Activated CD4-positive, alpha-beta T cell treated with anti-CD3 and anti-CD28 coated beads, Interleukin-2, amount 50 U/mL, for 24 hours (primary cell): ENCODE measurements at places on chromosomes 12 and 14.
A peak's percentile ranks its signal among the peaks of the same experiment; 100 is the strongest.

DNA sequence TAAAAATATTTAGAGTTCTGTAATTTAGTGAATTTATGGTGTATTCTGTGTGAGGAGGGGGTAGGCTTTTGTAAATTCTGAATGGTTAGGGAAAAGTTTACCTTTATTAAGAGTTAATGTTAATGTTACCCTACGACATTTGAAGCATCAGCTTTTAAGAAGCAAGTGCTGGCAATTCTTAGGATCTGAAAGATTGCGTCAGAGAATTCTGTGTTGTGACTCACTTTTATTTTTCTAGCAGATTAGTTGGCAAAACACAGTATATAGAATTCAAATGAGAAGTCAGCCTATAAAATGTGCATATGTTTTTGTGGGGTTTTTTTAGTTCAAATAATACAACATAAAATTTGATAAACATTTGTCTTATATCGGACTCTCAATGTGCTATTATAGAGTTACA lies 97.6 kb downstream of the RAD52 start:
- DNase-seq = no peak

DNA sequence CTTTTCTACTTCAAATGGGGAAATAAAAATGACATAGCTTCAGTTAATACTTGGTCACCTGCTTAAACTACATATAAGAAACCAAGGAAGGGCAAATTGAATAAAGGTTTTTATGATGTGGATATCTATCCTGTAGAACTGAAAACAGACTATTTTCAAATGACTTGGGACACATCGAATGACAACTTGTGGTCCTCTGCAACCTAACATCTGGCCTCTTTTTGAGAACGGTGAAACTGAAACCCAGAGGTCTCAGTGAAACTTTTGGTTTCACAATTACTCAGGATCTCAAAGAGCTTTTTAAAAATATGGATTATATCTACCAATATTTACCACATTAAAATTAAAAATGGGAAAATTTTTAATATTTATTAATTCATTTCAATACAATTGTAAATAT lies 65.2 kb downstream of the PPP2R5E start:
- no peak for DNase-seq

- no peak for DNase-seq
These were observed 45.0 kb upstream of the GSG1 start for GRCh38 chr12:13148485-13148847.

DNA sequence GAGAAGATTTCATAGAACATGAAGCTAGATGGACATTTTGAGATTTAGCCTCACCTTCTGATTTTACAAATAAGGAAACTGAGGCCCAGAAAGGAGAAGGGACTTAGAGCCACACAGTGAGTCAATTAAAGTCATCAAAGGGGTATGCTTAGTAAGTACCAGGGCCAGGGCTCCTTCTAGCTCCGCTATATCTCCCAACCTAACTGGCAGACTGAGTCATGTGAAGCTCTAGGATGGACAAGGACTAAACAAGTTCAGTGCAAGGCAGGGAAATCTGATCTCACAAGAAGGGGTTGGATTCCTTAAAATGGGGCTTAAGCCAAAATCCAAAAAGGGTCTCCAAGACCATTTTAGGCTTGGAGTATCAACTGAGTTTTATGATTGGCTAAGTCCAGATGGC lies 215.8 kb downstream of the PHLDA1 start:
- no peak for DNase-seq

DNA sequence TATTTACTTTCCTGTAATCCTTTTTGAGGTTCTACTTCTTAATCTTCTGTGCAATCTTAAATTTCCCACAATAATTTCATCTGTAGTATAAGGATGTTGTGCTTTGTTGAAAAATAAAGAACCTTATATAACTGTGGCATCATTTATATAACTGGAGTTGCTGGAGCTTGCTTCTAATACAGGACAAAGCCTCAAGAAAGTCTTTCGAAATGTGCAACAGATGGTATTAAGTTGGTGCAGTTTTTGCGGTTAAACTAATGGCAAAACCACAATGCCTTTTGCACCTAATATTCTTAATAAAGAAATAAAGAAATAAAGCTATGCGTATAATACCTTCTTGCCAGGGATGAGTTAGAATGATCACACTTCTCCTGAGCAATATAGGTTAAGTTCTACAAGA lies 180.0 kb downstream of the KITLG start:
- DNase-seq = no peak

- DNase-seq = no peak
These were observed 96.0 kb downstream of the CNTN1 start for GRCh38 chr12:40788276-40788675.

DNA sequence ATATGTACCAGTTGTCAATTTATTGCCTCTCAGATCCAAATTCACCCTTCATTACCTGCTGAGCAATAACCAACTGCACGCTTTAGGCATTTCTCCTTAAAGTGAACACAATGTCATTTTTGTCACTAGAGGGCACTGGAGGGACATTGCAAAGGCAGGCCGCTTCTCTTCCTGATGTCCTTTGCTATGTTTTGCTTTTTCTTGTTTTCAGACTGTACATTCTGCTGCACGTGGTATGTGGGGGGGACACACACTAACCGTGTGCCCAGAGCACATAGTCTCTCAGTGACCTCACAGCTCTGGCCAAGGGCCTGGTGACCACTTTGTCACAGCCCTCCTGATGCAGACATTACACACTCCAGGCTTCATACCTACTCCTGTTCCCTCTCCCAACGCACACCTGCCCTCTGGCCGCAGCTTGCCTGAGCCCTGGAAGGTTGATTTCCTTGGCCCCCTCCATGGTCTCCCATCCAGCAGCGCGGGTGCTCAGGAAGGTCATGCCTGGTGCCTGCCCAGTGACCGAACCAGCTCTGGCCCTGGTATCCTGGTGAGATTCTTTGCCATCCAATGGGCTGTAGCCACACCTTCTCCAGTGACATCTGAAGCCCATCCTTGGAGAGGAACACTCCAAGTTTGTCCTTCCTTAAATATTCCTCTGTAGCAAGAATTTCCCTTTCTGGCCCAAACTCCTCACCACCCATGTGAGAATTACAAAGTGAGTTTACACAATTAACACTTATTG lies 39.9 kb downstream of the MYO1H start:
- no peak for DNase-seq

- no peak for DNase-seq
These were observed 62.1 kb downstream of the TNFAIP2 start for GRCh38 chr14:103185051-103186029.

DNA sequence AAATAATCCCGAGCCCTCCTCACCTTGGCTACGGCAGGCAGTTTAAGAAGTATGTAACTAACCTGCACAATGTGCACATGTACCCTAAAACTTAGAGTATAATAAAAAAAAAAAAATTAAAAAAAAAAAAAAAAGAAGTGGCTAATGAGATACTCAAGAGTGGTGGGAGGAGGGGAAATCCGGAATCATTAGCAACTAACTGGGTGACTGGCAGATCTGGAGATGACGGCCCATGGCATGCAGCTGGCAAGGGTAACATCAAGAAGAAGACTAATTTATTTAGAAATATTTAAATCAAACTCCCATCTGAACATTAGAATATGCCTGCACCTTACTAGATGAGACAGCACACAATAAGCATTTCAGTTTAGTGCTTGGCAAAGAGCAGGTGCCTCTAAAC lies 52.3 kb upstream of the TMCC3 start:
- DNase-seq = no peak

GRCh38 chr12:118035190-118036041 lies 18.9 kb downstream of the RFC5 start:
- no peak for DNase-seq

DNA sequence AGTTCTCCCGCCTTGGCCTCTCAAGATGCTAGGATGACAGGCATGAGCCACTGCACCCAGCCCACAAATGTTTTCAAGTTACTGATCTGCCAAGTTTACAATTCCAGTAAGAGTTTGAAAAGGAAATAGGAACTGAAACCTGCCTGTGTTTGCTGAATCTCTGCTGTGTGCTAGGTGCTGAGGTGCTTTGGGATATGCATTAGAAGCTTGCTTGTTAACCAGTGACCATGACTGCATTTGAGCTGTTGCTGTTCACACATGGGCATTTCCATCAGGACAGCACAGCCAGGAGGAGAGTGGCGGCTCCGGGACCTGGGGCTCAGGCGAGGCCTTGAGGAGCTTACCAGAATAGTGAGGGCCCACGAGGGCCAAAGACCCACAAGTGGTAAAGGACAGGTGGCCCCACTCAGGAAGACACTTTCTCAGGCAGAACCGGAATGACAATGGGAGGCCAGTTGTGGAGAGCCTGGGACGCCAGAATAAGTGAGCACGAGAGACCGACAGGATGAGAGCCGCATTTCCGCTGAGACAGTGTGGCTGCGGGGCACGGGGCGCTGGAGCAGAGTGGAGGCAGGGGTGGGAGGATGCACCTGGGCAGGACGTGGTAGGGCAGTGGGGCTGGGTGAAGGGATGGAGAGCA lies 54.5 kb upstream of the MMP17 start:
- DNase-seq = no peak

- no peak for DNase-seq
These were observed 7.9 kb upstream of the PPM1A start for GRCh38 chr14:60241091-60241490.

DNA sequence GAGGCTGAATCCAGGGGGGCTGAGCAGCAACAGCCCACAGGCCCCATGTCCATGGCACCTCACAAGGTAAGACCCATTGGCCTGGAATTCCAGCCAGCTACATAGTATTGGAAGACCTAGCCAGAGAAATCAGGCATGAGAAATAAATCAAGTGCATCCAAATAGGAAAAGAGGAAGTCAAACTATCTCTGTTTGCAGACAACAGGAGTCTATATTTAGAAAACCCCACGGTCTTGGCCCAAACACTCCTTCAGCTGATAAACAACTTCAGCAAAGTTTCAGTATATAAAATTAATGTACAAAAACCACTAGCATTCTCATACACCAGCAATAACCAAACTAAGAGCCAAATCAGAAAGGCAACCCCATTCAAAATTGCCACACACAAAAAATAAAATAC lies 16.9 kb downstream of the PDE6H start:
- DNase-seq = no peak

- DNase-seq = no peak
These were observed 125.1 kb upstream of the GRIP1 start for GRCh38 chr12:66803930-66804329.

GRCh38 chr12:64826234-64826633 lies 1.8 kb downstream of the TBC1D30 start:
- peak; percentile 16 for DNase-seq

DNA sequence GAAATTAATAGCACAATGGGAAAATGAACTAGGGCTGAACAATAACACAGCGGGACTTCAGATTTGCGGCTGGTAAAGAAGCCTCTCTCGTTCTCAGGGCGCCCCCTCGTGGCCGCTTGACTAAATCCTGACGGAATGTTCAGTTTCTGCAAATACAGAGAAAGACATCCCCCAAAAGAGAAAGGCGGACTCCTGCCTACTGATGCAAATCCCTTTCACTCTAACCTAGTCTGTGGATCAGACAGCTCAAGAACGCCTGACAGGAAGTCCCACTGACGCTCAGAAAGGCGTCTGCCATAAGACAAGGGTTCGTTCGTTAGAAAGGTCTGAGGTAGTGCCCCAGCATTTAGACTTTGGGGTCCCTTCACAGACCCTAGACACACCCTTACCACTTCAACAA lies 2.5 kb downstream of the NUAK1 start:
- DNase-seq = peak; percentile 50
